Activated T-helper 9 cell treated with anti-CD3 and anti-CD28 coated beads, Interleukin-2, amount 50 U/mL, for 16 hours (primary cell): ENCODE measurements at places on chromosomes 1 and 21.

- no peak for DNase-seq
Observed at GRCh38 chr1:44884746-44885145, 41.7 kb upstream of the PTCH2 start.

DNA sequence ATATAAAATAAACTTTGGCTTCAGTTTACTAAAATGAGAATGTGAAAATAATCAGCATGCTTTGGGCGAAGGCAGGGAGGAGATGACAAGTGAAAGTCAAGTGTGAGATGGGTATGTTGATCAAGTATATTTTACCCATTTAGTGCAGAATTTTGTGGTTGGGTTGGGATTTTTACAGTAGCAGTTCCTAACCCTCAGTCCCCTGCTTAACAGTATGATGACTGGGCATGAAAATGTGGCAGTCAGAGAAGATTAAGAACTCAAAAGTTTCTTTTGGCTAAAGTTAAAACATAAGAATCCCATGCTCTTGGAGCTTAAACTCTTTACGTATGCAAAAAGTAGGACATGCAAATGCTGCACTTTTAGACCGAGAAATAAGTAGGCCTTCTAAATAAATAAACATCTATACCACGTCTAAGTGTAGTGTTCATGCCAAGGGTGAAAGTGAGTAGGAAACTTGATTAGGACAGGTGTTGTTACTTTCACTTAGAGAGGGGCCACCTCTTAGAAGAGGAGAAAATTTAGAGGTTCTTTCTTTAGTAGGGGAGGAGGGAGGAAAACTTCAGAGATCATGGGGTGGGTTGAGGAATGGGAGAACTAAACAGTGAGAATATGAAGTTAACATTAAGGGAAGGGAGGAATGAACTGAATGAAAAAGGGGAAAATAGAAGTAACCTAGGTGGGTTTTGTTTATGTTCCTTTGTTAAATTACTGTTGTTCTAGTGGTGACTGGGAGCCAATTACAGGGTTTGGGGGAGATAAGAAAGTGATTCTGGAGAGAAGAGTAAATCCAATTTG, 127.8 kb downstream of the OSBPL9 start:
- no peak for DNase-seq

DNA sequence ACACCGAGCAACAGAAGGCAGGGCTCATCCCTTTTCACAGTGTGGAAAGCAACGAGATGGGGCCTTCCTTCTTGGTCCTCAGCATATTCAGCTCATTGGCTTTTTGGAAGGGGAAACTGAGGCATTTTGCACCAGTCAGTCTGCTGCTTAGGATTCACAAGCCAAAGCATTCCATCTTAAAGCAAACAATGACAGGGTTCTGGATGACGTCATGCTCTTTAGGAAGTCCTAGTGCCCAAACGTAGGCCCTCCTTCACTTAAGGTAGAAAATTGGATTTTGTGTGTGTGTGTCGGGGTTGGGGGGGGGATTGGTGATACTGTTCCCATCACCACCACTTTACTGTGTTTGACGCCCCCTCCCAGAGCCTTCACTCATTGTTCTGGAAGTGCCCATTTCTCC, 101.6 kb downstream of the SELENOF start:
- no peak for DNase-seq

GRCh38 chr1:5651027-5651410, 341.2 kb downstream of the NPHP4 start:
- DNase-seq = no peak

- no peak for DNase-seq
Observed at GRCh38 chr1:228308628-228309325, 97.9 kb downstream of the TRIM11 start.

DNA sequence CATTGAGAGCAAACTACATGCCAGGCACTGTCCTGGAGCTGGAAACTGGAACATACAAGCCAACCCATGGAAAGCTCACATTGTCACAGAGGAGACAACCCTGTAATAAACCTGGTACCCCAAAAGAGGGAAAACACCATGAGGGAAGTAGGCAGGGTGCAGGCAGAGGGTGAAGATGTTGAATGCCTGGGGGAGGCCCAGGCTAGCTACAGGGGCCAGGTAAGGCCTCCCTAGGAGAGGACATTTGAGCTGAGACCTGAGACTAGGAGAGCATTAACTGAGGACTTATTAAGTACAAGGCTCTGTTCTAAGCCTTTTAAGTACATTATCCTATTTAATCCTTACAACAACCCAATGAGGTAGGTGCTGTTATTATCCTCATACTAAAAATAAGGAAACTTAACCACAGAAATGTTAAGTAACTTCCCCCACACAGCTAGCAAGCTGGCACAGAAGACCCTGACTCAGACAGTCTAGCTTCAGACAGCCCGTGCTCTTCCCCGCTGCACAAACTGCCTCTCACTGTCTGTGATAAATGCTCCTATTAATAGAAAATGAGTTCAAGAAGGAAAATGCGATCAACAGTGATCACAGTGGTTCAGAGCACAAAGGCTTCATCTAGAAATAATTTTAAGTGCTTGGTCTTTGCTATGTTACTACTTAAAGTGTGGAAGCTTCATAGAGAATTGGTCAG, 41.8 kb downstream of the ZNF281 start:
- DNase-seq = no peak

DNA sequence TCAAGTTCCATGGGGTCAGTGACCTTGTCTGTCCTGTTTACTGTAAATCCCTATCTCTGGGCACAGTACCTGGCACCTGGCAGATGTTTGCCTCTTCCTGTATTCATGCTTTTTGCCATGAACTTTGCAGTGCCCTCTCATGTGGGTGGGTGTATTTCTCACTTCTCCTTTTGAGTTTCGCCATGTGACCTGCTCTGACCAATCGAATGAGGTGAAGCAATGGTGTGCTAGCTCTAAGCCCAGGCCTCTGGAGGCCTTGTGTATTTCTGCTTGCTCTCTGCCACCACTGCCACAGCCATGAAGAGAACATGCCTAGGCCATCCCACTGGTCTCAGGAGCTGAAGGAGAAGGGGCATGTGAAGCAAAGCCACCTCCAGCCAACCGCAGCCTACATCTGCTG, 185.5 kb upstream of the ZC3H12A start:
- DNase-seq = no peak

DNA sequence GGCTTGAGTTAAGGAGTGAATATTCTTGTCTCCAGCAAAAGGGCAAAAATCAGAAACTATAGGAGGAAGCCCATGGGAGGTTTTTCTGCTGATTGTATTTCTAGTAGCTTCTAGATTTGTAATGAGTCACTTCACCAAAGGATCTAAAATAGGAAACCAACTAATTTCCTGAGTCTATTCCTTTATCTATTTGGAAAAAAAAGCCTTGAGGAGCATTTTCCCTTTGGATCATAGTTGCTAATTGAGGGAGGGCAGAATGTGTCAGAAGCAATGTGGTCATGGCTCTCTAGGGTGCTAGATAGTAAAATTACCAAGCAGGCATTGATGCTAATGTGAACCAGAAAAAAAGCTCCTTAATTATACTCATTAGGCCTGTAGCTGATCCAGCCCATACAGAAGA, at the start of gene OR10R2:
TSS of gene OR10R2 (plus strand) at position 301 of the 400 bp plus-strand sequence. CDS start 106 bp downstream, outside the sequence.
- DNase-seq = no peak

DNA sequence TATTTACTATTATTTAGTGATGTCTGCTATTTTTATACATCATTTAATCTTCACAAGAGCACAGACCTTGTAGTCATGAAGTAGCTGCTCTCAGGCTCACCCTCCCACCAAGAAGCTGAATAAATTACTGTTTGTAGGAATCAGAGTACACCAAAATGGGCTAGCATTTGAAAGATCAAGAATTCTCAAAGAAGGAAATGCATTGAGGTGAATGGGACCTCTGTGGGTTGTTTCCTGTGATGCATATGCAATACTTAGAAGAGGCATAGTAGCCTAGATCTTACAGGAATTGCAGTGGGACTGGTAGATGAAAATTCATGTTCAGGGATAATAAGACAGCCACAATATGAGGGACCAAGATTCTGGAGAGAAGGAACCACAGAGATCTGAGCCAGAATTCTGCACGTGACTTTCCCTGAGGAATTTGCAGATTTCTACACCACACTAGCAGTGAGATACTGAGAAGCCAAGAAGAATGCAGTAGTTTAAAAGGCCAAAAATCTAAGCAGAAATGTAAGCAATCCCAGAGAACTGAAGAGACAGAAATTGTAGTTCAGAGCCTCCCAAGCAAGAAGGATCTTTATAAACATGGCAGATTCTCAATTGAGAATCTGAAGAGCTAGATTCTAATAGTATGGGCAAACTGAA, 307.0 kb downstream of the ST6GALNAC3 start:
- no peak for DNase-seq

GRCh38 chr1:178335426-178335825, 161.3 kb downstream of the CLEC20A start:
- no peak for DNase-seq

- DNase-seq = no peak
Observed at GRCh38 chr1:10751160-10751559, 45.3 kb downstream of the CASZ1 start.

- no peak for DNase-seq
Observed at GRCh38 chr21:38027901-38028498, 111.7 kb upstream of the KCNJ6 start.

GRCh38 chr1:219517031-219517430, 95.9 kb downstream of the ZC3H11B start:
- DNase-seq = no peak

DNA sequence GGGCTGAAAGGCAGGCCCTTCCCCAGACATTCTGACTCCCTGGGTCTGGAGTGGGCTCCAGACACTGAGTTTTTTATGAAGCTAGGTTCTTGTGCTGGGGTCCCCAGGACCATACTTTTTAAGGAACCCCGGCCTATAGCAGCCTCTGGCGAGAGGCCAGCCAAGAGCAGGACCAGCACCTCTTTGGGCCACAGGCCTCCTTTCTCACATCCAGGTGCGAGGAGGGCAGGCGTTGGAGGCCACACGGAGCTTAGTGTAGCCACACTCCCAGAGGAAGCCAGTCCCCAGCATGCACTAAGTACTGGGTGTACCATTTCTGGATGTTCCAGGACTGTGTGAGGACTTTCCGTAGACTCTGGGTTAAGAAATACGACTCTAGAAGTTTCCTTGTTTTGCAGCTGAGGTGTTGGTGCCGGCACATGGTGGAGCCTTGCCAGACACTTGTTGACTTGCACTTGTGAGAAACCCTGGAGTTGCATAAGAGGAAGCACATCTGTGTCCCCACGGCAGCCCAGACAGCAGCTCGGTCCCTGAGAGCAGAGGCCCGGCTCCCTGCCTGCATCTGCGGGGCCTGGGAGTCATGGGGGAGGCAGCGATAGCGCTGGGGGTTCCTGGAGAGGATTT, 122.2 kb upstream of the VAMP3 start:
- no peak for DNase-seq

GRCh38 chr1:229034342-229034741, 236.6 kb upstream of the RAB4A start:
- no peak for DNase-seq

DNA sequence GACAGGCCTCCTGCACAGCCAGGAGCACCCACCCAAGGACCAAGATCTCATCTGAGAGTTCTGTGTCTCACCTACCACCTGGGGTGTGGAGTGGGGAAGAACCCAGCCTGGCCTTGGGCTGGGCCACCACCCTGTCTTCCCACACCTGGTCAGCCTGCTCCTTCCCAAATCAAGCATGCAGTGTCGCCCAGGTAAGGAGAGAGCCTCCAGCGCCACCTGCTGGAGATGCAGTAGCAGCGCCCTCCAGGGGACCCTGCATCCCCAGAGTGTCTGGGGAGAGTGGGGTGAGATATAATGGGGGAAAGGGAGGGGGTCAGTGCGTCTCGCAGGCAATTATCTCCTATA, 32.3 kb downstream of the KIAA2013 start:
- DNase-seq = peak; percentile 49

DNA sequence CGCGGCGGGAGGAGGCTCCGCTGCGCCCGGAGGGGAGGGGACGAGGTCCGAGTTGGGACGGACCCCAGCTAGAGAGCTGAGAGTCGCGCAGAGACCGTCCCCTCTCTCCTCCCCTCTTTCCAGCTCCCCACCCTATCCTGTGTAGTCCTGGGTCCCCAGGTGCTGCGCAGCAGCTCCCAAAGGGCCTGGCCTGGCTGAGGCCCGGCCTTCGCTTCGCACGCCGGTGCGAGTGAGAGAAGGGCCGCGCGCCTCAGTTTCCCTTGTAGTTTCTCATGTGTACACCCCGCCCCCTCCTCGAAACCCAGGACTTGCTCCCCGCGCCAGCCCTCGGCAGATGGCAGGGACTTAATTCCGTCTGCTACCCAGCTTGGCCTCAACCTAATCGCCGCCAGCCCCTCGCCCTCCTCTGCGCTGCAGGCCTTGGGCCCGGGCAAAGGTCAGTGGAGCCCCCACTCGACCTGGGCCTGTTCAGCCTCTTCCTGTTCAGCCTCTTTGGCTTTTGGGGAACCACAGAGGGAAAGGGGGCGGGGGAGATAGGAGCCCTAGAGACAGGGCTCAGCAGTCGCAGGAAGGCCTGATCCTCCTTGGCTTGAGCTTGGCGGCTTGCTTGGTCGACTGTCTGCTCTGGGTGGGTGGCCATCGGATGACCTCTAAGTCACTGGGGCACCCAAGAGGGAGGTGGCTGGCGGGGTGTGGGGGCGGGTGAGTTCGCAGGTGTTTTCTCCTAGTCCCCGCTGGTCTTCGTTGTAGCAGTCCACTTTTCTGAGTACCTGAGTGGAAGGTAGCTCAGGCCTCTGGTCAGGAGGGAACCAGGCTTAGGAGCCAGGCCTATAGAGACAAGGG, 1.0 kb downstream of the ZNF687 start:
- DNase-seq = no peak

- no peak for DNase-seq
Observed at GRCh38 chr1:4174291-4175200, 274.5 kb upstream of the C1orf174 start.

DNA sequence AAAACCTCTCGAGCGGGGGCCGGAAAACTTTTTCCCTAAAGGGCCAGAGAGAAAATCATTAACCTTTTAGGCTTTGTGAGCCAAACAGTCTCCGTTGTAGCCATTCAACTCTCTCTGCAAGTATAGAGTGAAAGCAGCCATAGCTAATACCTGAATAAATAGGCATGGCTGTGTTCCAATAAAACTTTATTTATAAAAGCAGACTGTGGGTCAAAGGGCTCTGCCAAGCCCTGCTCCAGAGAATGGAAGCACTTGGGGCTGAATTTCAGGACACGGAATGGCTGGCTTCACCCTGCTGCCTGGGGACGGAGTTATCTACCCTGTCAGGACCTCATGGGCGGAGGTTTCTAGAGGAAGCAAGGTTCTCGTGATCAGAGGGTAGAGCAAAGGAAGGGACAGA, 92.7 kb downstream of the CASZ1 start:
- DNase-seq = no peak

DNA sequence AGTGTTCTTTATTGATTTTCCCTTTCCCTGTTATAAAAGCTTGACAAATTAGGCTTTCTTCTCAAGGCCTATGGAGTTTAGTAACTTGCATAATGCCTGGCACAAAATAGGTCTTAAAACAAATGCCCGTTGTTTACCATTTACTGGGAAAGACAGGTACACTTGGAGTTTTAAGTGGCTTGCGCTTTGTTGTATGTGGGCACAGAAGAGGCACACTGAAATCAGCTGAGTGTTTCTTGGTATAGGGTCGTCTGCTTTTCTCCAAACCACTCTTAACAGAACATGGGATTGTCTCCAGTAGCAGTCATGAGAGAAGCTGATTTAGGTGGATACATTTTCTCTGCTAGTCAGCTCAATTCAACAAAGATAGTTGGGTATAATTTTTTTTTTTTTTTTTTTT, 132.5 kb downstream of the SYT14 start:
- DNase-seq = no peak

GRCh38 chr1:172467446-172467845, 23.6 kb upstream of the PIGC start:
- DNase-seq = no peak

GRCh38 chr1:3240524-3241235, 171.7 kb downstream of the PRDM16 start:
- DNase-seq = no peak

GRCh38 chr1:181813266-181813665, 248.2 kb downstream of the ZNF648 start:
- no peak for DNase-seq

GRCh38 chr1:58921342-58921741, 137.5 kb upstream of the JUN start:
- DNase-seq = no peak
